ENCODE measurements at places on chromosomes 3 and 15.

- ATAC-seq = no peak
Measured at GRCh38 chr3:58580826-58581327, 3.7 kb upstream of the FAM107A start.

- no peak for ATAC-seq
Measured at GRCh38 chr3:183098536-183099025, 715 bp downstream of the MCCC1 start.

GRCh38 chr15:35756623-35757022 lies 210.7 kb upstream of the DPH6 start:
- no peak for ATAC-seq

DNA sequence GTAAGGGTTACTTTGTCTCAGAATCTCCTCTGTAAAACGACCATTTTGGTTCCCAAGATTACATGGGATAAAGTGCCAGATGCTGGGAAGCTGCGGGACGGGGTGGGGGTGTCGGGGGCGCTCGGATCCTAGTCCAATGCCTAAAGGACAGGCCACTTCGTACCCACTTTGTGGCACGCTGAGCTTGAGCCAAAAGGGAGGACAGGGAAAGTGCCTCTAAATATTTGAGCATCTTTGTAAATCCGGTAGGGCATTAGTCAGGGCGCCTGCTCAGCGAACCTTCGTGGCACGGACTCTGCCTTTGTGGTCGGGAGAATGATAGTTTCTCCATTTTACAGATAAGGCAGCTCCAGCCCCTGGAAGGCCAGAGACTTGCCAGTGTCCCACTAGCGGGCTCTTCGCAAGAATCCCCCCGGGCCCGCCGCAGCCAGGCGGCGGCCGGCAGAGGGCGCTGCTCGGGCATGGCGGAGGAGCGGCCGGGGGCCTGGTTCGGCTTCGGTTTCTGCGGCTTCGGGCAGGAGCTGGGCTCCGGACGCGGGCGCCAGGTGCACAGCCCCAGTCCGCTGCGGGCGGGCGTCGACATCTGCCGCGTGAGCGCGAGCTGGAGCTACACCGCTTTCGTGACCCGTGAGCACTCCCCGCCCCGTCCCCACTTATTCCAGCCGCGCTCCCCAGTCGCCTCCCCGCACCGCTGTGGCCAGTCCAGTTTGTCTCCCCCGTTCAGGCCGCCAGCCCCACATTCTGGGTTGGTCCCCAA lies 1.8 kb downstream of the RCCD1 start:
- no peak for ATAC-seq

DNA sequence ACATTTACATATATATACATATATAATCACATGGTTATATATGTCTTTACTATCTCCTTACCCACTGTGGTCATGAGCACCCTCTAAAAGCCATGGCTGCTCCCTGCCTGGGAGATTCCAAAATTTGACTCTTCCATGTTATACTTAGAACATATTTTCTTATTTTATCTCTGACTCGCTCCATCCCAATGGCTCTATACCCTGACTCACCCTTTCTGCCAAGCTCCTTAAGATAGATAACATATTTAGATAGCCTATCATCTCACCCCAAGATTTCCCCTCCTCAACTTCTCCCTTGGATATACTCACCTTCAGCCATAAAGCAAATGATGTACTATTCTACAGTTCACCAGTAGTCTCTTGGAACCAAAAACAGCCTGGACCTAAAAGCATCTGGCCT lies 65.1 kb downstream of the CD200R1L start:
- ATAC-seq = no peak
